Ureter (tissue), 1 donor: ENCODE measurements at places on chromosomes 1 and 21. TPM values are rescaled to one million over a fixed set of nuclear protein-coding genes. Genes with fewer than 3 reads are reported as not detected.

Gene RGS8
- total RNA-seq: not detected

DNA sequence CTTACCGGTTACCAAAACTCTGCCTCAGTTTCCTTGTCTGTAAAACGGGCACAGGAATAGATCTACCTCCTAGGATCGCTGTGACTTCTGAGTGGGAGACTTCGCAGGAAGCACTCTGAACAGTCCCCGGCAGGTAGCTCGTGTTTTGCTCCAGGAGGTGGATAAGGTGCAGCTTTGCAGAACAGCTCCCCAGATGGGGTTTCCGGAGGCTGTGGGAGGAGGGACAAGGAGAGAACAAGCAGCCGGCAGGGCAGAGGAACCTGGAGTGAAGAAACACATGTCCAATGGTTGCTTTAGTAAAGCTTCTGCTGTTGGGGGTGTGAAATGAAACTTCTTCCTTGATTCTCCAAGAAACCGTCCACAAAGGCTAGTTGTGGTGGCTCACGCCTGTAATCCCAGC is 95.5 kb upstream of the TARDBP start:
- no peak for DNase-seq

GRCh38 chr1:214621236-214621635 is 18.2 kb downstream of the CENPF start:
- no peak for DNase-seq

DNA sequence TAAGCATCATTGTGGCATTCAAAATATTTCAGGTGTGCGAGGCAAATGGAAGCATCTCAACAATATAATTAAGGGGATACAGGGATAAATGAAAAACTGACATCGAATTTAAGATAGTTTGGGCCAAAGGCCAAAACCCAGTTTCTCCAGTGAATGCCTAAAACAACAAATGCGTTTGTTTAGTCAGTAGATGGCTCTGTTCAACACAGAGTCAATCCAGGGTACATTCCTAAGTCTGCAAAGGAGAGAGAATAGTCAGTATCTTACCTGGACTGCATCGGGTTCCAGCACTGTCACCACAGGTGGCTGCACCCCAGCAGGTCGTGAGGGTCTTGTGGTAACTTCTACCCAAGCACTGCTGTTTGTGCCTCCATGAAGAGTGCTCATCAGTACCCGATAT is 321.1 kb downstream of the KCTD3 start:
- no peak for DNase-seq

DNA sequence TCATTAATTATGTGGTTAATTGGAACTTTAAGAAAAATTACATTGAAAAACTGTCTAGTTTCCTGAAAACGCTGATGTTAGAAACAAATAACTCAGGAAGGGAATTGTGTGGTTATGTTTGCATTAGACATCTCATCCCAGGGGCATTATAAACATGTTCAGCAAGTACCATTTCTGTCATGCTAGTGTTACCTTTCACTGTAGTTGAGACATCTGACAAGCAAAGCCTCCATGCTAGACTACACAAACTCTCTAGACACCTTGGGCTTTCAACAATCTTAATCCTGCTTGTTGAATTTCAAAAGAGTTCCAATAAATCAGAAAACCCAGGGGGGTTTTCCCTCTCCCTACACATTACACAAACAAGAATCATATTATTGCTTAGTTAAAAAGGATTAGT is 536.8 kb downstream of the KCNT2 start:
- DNase-seq: no peak

GRCh38 chr1:22089787-22090186 is 37.3 kb downstream of the CDC42 start:
- no peak for DNase-seq
